ENCODE measurements at places on chromosomes 6 and 20.
A peak's percentile ranks its signal among the peaks of the same experiment; 100 is the strongest.

- peak; percentile 49 for DNase-seq
Observed at GRCh38 chr20:20407891-20408805, 40.2 kb downstream of the INSM1 start.

GRCh38 chr6:30158475-30159040, 2.5 kb downstream of the TRIM10 start:
- no peak for DNase-seq

DNA sequence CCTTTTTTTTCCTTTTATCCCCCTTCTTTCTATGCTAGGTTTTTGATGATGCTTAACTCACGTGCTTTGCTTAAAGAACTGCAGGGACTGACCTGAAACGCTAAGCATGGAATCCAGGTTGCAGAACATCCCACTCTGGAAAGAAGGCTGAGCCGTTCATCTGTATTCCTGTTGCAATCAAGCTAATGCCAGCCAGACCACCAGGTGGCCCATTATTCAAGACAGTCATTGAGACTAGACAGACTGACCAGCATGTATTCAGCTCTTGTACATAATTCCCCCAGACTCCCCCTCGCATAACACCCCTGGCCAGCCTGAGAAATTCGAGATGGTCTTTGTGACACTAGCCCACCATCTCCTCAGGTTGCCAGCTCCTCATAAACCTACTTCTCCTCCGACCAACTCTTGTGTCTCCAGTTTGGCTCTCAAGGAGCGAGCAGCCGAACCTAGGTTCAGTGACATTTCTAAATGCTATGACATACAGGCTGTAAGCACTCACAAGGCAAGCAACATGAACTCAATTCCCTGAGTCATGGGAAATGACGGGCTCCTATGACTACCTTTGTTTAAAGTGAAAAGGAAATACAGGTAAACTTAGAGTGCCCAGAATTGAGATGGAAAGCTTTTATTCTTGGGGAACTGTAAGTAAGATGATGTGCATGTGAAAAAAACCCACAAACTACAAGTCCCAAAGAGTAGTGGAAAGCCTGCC, 309.3 kb upstream of the CDYL start:
- DNase-seq: peak; percentile 51

DNA sequence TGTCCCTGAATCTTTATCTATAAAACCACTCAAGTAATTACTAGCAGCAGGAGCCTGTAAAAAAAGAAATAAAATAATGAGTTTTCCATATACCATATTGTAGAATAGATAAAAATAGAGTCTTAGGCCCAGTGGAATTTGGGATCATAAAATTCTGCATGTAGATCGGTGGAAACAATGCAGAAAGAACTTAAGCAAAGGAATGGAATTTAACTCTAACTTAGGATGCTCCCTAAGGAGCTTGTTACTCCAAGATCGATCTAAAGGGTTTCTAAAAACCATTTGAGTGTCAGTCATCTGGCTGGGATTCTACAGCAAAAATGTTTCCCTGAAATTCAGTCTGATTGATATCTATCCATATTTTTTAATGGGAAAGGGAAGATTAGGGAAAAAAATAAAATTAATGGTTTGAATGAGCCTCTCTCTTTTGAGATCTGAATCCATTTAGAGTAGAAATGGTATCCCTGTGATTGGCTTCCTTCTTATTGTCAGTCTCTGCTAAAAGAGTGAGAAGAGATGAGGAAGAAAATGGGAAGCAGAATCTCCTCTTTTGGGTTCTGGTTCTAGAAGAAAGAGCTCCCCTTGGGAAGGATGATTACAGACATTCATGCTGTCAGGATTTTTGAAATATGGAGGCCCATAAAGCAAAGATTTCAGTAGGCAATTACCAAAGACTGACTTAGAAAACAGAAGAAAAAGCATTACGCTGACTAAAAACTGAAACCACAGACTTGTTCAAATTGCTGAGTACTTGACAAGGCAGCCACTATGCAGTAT, 564.3 kb upstream of the MARCKS start:
- DNase-seq: no peak

GRCh38 chr6:159977904-159978268, 9.0 kb downstream of the IGF2R start:
- DNase-seq: no peak

GRCh38 chr20:47332381-47333206, 23.9 kb downstream of the ZMYND8 start:
- no peak for DNase-seq

DNA sequence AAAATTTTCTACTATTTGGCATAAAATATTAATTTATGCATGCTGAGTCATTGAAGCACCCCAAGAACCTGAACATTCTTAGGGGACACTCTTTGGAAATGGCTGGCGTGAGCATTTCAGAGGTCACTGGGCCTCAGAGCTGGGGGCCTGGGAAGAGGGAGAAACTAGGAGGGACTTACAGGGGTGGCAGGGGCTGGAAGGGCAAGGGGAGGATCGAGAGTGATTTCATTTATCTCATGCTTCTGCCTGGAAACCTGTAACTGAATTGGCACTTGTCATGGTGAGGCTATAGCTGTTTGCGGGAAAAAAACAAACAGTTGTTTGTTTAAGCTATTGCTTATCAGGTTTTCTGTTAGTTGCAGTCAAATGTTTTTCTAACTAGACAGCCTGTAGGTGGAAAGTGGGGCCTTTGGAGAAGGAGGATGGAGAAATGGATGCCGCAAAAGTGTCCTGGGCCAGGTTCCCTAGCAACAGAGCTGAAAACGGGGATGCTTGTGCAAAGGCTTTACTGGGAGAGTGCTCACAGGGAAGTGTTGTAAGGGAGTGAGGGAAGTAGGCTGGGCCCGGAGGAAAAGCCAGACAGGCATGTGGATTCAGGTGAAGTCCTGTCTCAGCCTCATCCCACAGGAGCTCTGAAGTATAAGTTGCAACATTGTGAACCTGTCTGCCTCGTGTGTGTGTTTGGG, 36.4 kb upstream of the KAT14 start:
- DNase-seq: no peak

GRCh38 chr6:14513496-14514393, 396.2 kb downstream of the CD83 start:
- no peak for DNase-seq

- peak; percentile 94 for DNase-seq
Observed at GRCh38 chr20:62875419-62876361, 14.1 kb upstream of the TCFL5 start.

DNA sequence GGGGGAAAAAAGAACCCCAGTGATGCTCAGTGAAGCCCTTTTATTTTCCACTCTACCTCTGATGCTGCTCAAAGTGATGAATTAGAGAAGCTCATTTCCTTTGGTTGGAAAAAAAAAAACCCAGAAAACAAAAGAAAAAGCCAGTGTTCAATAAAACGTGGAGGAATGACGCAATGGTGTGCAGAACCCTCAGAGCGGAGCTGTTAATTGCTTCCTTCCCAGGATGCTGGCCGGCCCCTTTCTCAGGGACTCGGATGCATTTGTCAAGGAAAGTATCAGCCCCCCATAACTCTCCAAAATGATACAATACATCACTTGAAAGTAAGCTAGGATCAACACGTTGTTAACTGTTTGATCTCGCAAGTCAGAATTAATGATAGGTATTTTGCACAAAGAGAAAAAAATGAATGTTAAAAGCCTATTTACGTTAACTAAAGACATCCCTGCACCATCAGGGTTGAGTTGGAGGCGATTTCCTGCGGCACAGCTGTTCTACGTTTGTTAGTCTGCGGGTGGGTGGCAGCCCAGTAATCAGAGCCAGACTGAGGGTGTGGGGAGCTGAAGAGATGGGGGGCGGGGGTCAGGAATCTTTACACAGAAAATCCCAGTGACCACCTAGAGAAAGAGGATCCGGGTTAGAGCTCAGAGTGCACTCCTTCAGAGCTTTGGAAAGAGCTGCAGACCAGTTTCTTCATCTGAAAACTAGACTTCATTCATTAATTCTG, 132.4 kb downstream of the BMP7 start:
- no peak for DNase-seq

DNA sequence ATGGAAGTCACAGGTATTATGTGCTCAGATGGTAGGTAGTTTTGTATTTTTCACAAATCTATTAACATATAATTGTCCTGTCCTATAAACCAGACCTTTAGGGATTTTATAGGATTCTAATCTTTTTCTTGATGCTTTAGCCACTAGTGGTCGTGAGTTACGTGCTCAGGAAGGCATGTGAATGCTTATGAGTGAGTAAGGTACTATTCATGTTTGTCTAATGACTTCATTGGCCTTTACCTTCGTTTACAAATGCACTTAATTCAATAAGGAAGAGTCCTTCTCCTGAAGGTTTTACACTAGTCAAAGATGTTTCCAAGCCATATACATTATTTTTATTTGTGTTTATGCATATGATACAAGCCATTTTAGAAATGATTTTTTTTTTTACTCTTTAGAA, 23.0 kb downstream of the PACRG start:
- DNase-seq: peak; percentile 49

- no peak for DNase-seq
Observed at GRCh38 chr6:14423330-14423729, 305.8 kb downstream of the CD83 start.

DNA sequence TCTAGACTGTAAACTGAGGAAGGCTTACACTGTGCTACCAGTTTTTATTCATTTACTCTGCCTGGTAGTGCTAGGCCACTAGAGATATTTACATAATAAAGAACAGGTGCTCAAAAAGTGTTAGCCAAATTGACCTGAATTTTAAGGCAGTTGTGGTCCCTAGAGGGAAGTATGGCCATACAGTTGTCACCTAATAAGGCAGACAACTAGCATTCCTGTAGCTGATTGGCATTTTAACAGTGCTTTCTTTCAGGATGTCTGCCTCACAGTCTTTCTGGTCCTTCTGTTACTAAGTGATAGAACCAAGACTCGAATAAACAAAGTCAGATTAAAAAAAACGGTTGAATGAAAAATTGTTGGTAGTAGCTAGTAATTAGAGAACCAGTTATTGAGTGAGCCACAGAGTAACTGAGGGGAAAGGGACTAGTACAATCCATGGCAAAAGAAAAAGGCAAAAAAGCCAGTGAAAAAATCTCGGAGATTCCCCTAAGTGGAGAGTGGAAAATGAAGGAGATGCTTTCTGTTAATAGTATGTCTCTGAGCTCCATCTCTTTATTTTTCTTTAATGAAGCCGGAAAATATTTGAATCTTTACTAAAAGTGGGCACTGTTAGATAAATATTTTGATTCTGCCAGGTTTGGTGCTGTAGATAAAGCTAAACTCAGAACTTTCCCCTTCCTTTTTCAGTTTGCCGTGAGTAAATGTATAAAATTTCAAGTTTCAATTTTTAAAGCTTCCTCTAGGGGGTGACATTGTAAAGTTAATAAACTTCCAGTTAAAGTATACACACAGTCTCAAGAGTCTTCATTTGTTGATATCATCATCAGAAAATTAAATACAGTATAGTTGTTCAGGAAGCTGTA, 9.1 kb downstream of the VTA1 start:
- DNase-seq: peak; percentile 32

DNA sequence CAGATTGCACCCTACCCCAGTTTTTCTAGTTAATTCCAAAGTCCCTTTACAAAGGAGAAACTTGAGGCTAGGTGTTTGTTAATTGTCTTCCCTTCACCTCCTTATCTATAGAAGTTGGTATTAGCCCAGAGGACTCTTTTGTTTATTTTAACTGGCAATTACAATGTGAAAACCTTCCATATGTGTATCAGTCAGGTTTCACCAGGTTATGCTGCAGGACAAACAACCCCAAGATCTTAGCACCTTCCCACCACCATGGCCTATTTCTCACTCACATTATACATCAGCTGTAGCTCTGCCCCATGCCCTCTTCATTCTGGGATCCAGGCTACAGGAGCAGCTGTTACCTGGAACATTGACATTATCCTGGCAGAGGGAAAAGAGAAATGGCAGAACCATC, 31.1 kb downstream of the SNHG17 start:
- DNase-seq: no peak

DNA sequence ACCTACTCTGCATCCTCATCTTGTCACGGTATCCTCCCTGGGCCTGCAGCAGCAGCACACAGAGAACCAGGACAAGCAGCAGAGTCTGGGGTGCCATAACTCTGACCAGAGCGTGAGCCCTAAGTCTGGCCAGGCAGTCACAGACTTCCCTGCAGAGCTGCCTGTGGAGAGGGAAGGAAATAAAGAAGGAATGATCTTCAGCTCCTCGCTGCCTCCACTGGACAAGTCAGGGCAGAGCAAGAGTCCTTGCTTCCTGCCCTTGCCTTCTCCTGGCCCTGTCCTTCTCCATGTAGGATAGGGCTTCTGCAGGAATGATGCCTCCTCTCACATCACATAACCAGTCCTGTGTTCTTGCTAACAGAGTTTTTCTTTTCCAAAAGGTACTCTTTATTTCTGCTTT, 15.9 kb upstream of the WFDC11 start:
- no peak for DNase-seq

GRCh38 chr20:44495257-44495656, 19.6 kb downstream of the TTPAL start:
- DNase-seq: peak; percentile 89

GRCh38 chr6:146301764-146302163, 241.9 kb upstream of the RAB32 start:
- no peak for DNase-seq

DNA sequence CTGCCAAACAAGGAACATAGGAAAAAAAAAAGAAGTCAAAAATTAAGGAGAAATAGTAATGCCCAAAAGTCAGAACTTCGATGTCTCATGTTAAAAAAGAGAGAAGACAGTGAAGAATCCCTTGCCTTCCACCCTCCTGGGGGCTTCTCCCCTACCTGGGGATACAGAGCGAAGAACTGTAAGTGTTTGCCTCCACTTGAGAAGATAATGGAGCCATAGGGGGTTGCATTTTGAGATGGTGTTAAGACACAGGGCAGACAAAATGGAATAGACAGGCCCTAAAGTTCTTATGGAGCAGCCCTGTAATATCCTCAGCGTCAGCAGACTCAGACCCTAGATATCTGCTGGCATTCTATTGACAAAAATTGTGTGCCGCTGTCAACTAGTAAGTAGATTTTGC, 222.2 kb upstream of the MAP3K7 start:
- DNase-seq: no peak

All from M059J (cell line).